Sigmoid colon (tissue), 7 donors: ENCODE measurements at places on chromosomes 13 and 19.

GRCh38 chr13:83876546-83876945, 5.7 kb downstream of the SLITRK1 start:
- no peak overlapping the region for H3K4me3 ChIP-seq
- no peaks in the 10 kb centered on the region for H3K36me3 ChIP-seq
- H3K27me3 ChIP-seq, result peaks cover 34% of the 10 kb centered on the region

DNA sequence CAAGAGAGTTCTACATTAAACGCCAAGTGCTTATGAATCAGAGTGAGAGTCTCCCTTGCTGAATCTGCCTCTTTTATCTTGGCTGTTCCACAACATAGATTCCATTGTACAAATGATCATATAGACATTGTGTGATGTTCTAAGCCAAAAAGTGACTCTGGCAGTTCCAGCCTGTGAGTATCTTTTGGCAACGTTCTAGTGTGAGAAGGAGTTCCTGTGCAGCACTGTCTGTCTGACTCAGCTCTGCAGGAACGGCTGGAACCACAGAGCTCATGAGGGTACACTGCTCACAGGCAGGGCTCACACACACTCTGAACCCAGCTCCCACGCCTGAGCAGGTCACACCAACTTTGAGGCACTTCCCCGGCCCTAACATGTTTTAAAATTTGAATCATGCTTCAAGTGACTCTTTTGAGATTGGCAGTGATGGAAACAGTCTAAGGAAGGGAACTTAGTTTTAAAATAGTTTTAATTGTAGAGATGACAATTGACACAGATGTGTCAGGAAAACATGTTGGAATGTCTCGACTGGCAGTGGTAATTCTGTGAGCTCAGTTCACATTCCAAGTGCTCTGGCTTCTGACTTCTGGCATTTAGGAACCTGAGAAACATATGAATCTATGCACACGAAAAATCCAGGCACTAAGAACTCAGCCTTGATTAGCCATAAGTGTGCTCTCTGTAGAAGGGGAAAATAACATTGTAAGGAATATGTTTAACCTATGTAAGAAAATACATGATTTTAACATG, 272.0 kb downstream of the UQCRFS1 start:
- no peaks in the 10 kb centered on the region for H3K27me3 ChIP-seq
- no peak for DNase-seq
- no peak overlapping the region for H3K4me3 ChIP-seq

- DNase-seq, result no peak
- peaks cover 33% of the 10 kb centered on the region for H3K4me1 ChIP-seq
- peaks cover 47% of the 10 kb centered on the region for H3K27me3 ChIP-seq
- H3K4me3 ChIP-seq, result no peak overlapping the region
- no peak overlapping the region for H3K27ac ChIP-seq
Measured at GRCh38 chr19:19540064-19540714, 2.1 kb downstream of the CILP2 start.

DNA sequence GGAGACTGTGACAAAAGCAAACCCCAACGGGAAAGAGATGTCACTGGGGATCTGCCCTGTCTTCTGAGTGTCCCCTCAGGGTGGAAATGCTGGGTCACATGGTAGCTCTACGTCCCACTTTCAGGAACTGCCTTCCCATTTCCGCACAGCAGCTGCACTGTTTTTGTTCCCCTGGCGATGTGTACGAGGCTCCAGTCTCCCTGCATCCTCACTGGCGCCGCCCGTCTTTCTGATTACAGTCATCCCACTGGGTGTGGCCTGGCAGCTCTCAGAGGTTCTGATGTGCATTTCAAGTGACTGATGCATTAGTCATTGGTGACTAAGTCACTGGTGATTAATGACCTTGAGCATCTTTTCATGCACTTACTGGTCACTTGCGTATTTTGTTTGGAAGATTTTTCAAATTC, 21.2 kb downstream of the PCID2 start:
- peaks cover 20% of the 10 kb centered on the region for H3K36me3 ChIP-seq
- DNase-seq, result peak; percentile 87
- no peaks in the 10 kb centered on the region for H3K27me3 ChIP-seq
- H3K27ac ChIP-seq, result no peak overlapping the region
- no peak overlapping the region for H3K4me3 ChIP-seq
- no peaks in the 10 kb centered on the region for H3K4me1 ChIP-seq

GRCh38 chr13:46152627-46153328, 29.2 kb downstream of the LCP1 start:
- no peak for DNase-seq
- no peak overlapping the region for H3K27ac ChIP-seq
- H3K4me1 ChIP-seq, result no peaks in the 10 kb centered on the region

DNA sequence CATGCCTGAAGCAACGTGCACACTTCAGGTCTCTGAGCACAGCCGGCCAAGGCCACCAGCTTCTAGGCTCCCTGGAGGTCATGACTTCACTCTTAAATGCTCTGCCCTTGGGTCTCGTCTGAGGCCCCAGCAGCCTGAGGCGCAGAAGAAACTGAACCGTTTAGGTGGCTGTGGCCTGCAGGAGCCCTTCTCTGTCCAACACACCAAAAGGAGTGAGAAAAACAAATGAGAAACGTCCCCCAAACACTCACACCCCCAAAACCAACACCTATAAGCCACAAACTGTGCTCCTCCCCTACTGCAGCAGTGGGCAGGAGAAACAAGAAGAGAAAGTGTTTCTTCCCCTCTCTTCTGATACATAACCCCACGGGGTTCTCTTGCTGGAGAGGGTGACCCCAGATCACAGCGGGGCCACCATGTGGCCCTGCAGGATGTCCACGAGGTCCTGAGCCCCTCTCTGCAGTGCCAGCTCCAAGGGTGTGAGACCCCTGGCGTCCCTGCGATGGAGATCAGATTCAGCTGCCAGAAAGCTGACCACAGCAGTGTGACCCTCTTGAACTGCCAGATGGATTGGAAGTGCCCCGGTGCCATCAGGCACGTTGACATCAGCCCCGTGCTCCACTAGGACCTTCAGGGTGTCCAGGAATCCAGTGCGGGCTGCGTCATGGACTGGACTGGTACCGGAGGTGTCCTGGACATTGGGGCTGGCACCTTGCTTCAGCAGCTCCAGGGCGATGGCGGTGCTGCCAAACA, 1.0 kb upstream of the KRI1 start:
- H3K27ac ChIP-seq, result peak overlapping the region; percentile 93
- no peaks in the 10 kb centered on the region for H3K36me3 ChIP-seq
- H3K27me3 ChIP-seq, result no peaks in the 10 kb centered on the region
- H3K4me1 ChIP-seq, result peaks cover 46% of the 10 kb centered on the region

DNA sequence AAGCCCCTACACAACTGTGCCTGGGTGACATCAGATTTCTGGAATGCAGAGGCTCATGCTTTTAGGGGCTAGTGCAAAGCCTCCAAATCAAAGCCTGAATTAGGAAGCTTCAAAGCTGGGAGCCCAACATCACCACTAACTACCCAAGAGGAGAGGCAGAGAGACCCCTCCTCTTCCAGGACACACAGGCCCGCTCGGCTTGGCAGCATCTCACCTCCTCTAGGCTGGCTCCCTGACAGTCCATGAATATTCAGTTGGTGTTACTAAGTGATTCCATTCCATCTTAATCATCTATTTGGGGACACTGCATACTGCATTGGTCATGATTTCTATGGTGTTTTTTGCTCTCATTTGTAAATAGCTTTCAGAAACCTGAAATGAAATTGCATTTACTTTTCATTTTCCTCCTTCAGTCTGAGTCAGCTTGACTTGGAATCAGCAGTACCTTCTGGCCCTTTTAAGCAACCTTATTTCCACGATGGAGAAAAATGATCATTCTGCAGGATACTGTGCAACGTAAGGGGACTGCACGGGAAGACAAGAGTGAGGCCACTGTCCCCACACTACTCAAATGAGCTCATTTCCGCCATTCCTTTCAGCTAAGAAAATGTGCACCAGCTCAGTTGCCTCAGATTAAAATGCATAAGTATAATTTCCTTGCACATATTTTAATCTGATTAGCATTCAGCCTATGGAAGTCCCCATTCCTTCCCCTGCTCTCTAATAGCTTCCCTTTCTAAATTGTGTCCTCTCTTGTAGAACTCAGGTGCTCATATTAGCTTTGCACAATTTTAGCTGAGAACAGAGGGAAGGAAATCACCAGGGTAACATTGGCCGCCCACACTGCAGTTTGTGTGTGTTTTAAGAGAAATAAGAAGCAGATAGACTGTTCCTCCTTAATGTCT, 219.9 kb downstream of the RFC3 start:
- H3K27me3 ChIP-seq, result no peaks in the 10 kb centered on the region
- no peaks in the 10 kb centered on the region for H3K36me3 ChIP-seq
- no peak overlapping the region for H3K27ac ChIP-seq
- H3K4me3 ChIP-seq, result no peak overlapping the region
- DNase-seq, result no peak

DNA sequence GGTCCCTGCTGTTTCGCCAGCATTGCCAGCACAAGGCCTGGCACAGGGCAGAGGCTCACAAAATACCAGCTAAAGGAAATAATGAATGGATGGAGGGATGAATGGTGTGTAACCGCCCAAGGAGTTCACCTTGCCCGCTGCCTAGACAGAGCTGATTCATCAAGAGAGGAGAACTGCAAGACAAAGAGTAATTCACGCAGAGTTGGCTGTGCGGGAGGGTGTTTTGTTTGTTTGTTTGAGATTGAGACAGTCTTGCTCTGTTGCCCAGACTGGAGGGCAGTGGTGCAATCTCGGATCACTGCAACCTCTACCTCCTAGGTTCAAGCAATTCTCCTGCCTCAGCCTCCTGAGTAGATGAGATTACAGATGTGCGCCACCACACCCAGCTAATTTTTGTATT, 3.0 kb downstream of the OPA3 start:
- H3K27me3 ChIP-seq, result no peaks in the 10 kb centered on the region
- DNase-seq, result no peak
- H3K27ac ChIP-seq, result no peak overlapping the region
- no peaks in the 10 kb centered on the region for H3K36me3 ChIP-seq
- no peak overlapping the region for H3K4me3 ChIP-seq
- H3K4me1 ChIP-seq, result no peaks in the 10 kb centered on the region

DNA sequence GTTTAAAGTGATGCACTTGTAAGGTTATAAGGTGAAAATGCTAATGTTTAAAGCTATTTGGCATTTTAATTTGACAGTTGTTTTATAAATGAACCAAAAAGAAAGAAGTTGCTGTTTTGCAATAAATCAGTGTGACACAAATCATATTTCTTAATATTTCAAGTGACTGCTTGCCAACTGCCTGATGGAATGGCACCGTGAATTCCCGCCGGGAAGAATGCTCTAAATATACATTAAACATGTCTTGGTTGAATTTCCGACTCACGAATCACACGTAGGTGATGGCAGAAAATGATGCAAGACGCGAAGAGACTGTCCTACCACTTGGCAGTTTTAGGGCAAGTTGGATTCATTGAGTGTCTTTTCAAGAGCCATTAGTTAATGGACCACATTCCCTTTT, 3.1 kb upstream of the GJB2 start:
- DNase-seq, result no peak
- peaks cover 63% of the 10 kb centered on the region for H3K27me3 ChIP-seq
- no peak overlapping the region for H3K4me3 ChIP-seq
- H3K27ac ChIP-seq, result no peak overlapping the region
- no peaks in the 10 kb centered on the region for H3K36me3 ChIP-seq
- peaks cover 24% of the 10 kb centered on the region for H3K4me1 ChIP-seq

DNA sequence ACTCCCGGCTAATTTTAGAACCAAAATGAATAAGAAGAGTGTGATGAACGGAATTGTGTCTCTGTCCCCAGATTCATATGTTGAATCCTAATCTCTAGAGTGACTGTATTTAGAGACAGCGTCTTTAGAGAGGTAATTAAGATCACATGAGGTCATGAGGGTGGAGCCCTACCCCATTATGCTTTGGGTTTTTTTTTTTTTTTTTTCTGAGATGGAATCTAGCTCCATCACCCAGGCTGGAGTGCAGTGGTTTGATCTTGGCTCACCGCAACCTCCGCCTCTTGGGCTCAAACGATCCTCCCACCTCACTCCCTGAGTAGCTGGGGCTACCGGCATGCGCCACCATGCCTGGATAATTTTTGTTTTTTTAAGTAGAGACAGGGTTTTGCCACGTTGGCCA, 27.9 kb downstream of the FBXO27 start:
- DNase-seq, result no peak
- H3K4me3 ChIP-seq, result no peak overlapping the region
- no peaks in the 10 kb centered on the region for H3K27me3 ChIP-seq
- no peaks in the 10 kb centered on the region for H3K36me3 ChIP-seq
- no peak overlapping the region for H3K27ac ChIP-seq
- H3K4me1 ChIP-seq, result no peaks in the 10 kb centered on the region

- no peaks in the 10 kb centered on the region for H3K4me1 ChIP-seq
- no peak overlapping the region for H3K27ac ChIP-seq
- no peaks in the 10 kb centered on the region for H3K36me3 ChIP-seq
- no peak for DNase-seq
Measured at GRCh38 chr19:56245121-56245740, 27.3 kb upstream of the EDDM13 start.

DNA sequence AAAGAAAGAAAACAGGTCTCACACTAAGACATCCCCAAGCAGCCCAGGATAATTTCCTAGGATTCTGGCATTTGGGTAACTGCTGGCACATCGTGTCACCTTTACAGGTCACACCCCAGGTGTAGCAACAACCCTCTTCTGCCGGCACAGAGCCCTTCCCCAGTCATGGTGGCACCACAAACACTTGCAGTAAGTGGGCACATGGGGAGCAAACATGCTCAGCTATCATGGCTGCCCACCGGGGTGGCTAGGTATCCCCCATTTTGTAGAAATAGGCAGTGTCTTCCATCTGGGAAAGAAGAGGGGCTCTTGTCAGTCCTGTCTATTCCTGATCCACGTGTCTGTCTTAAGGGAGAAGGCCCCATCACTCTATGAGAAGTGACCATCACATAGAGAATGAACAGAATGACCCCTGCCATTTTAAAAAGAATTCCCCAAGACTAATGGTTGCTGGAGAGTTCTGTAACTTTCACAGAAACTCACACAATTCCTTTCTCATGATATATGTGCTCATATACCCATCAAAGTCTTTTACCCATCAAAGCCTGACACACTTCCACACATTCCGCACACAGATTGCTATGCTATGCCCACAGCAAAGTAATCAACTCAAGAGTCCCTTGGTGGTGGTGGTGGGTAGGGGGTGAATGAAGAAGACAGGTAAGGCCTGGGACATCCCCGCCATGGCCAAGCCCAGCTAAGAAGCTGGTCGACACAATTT, 33.3 kb downstream of the BRD4 start:
- H3K4me3 ChIP-seq, result no peak overlapping the region
- no peak overlapping the region for H3K27ac ChIP-seq
- no peak for DNase-seq
- H3K27me3 ChIP-seq, result no peaks in the 10 kb centered on the region
- H3K4me1 ChIP-seq, result peaks cover 98% of the 10 kb centered on the region

GRCh38 chr19:19459707-19460251, 54.3 kb downstream of the GATAD2A start:
- no peaks in the 10 kb centered on the region for H3K36me3 ChIP-seq
- H3K27ac ChIP-seq, result peak overlapping the region; percentile 76
- H3K4me1 ChIP-seq, result no peaks in the 10 kb centered on the region
- H3K4me3 ChIP-seq, result no peak overlapping the region

GRCh38 chr19:37087110-37087509, 8.9 kb downstream of the ZNF420 start:
- H3K36me3 ChIP-seq, result peaks cover 66% of the 10 kb centered on the region
- no peaks in the 10 kb centered on the region for H3K27me3 ChIP-seq
- H3K4me3 ChIP-seq, result no peak overlapping the region
- no peaks in the 10 kb centered on the region for H3K4me1 ChIP-seq

- H3K4me1 ChIP-seq, result no peaks in the 10 kb centered on the region
- no peak overlapping the region for H3K27ac ChIP-seq
- DNase-seq, result no peak
Measured at GRCh38 chr13:51945149-51945548, 66.1 kb downstream of the ATP7B start.
